Endodermal cell (in vitro differentiated cells): ENCODE measurements at places on chromosomes 12 and 14.

GRCh38 chr12:116065606-116066005 lies 211.9 kb downstream of the MED13L start:
- no peak for DNase-seq

GRCh38 chr14:64826333-64826732 lies 53.4 kb downstream of the SPTB start:
- no peak for DNase-seq

- no peak for DNase-seq
Observed at GRCh38 chr12:53806721-53807120, 54.9 kb upstream of the CISTR start.

DNA sequence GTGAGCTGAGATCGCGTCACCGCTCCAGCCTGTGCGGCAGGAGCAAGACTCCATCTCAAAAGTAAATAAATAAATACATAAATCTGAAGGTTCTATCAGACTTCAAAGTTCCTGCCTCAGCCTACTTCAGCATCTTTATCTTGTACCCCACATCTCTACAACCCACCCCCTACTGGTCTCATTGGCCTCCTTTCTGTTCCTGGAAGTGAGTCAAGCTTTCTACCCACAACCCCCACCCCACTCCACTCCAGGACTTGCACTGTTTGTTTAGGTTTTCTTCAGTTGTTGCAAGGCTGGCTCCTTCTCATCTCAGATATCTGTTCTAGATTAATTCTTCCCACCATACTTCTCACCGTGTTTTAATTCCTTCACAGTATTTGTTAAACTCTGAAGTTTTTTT lies 714 bp upstream of the PSMC6 start:
- DNase-seq = no peak

GRCh38 chr12:19209661-19210060 lies 80.1 kb downstream of the PLEKHA5 start:
- no peak for DNase-seq

DNA sequence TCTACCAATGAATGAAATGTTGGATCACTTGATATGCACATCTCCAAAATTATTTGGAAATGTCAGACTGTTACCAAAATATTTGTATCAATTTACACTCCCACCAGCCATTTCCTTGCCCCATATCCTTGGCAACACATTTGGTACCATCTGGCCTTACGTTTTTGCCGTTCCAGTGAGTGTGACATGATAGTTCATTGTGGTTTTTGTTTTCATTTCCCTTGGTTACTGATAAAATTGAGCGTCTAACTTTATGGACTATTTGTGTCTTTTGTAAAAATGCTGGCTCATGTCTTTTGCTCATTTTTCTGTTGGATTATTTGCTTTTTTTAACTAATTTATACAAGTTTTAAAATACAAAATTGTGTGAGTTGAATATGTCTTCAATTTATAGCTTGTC lies 11.0 kb downstream of the KLHDC1 start:
- no peak for DNase-seq

DNA sequence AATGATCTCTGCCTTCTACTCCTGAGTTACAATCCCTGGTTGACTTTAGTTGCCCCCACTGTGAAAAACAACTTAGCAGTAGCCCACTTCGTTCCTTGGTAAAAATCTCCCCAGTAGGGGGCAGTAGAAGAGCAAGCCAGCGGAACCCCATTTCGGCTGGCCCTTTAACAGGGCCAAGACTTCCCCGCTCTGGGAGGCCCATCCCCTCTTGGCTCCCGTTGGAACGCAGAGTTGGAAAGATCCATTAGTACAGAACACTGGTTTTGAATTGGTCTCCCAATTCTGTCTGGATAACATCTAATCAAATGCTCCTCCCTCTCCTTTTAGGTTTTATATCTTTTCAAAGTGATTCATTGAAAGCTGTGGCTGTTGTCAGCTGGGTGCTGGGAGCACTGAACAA lies 1133.3 kb downstream of the BCL11B start:
- DNase-seq = peak; percentile 83

DNA sequence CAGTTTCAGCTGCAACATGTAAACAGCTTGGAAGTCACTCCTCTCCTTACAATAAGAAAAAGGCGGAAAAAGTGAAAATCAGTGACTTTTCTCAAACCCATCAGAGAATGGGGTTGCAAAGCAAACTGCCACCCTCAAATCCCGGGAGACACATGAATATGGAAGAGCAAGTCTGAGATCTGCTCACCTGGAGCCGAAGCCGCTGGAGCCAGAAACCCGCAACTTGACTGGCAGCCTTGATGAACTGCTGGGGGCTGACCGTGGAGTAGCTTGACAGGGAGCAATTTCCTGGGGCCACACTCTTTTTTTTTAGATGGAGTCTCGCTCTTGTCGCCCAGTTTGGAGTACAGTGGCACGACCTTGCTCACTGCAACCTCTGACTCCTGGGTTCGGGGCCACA lies 208.2 kb downstream of the KIF26A start:
- DNase-seq = peak; percentile 35

GRCh38 chr14:47186486-47186885 lies 488.9 kb downstream of the MDGA2 start:
- no peak for DNase-seq

GRCh38 chr12:77062846-77063461 lies 2.4 kb downstream of the E2F7 start:
- DNase-seq = no peak

- DNase-seq = peak; percentile 51
Observed at GRCh38 chr12:82146740-82147139, 211.4 kb downstream of the CCDC59 start.

DNA sequence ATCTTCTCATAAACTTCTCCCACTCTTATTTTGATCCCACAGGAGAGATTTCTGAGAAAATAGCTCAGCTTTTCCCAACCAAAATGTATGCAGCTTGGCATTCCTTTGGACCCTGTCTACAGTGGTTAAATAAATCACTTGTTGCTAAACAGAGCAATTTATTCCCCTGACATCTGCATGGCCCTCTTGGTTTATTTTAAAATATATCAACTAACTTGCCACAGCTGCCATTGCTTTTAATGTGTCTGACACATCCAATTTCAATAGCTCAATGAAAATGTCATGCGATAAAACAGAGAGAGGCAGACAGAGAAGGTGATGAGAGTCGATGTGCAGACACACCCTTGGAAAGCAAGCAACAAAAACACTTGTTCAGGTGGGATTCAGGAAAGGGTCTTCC lies 128.3 kb downstream of the SSPN start:
- DNase-seq = no peak

DNA sequence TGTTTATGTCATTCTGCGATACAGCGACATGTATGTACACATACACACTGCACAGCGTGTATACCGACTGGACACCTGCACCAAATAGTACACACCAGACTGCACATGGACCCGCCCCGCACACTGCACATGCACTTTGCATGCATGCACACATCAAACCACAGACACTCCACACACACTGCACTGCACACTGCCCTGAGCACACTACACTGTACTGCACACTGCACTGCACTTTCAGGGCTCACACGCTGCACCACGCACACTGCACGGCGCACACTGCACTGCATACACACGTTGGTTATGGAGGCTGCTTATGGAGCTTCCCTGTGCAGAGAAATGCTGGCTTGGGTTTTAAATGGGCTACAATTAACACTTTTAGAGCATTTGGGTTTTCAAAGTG lies 1.6 kb downstream of the PAPLN start:
- no peak for DNase-seq

DNA sequence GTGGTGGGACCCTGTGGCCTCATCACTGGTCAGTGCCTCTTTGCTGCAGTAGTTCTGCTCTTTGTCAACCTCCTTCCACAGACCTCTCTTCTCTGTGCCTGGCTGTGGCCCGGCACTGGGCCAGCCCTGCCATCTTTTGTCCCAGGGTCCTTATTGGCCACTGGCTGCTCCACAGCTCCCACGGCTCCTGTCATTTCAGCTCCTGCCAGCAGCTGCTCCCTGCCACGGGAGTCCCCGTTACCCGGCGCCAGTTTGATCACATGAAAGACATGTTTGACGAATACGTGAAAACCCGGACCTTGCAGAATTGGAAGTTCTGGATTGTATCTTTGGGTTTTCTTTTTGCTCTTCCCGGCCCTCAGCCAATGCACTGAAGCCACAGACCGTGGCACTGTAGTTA lies 35.4 kb downstream of the IL31 start:
- DNase-seq = no peak

DNA sequence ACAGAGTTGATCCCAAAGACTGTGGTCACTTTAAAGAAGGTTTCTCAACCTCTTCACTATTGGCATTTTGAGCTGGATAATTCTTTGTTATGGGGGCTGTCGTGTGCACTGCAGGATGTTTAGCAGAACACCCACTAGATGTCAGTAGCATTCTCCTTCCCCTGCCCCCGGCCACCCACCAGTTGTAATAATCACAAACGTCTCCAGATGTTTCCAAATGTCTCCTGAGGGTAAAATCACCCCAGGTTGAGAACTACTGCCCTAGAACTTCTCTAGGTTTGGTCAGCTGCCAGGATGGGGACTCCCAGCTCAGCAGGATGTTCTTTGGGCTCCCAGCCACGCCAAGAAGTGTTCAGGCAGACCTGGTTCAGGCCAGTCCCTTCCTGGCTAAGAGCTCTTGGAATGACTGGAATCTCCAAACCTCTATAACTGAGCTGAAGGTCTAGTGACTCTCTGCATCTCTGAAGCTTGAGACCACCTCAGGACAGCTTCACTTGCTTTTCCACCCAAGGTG lies 12.5 kb upstream of the AJUBA start:
- DNase-seq = peak; percentile 78

GRCh38 chr14:97023871-97024270 lies 226.7 kb downstream of the VRK1 start:
- DNase-seq = no peak
